ENCODE measurements at places on chromosomes 5 and 9.

- DNase-seq, result no peak
Observed at GRCh38 chr5:148902478-148902877, 76.1 kb downstream of the ADRB2 start.

DNA sequence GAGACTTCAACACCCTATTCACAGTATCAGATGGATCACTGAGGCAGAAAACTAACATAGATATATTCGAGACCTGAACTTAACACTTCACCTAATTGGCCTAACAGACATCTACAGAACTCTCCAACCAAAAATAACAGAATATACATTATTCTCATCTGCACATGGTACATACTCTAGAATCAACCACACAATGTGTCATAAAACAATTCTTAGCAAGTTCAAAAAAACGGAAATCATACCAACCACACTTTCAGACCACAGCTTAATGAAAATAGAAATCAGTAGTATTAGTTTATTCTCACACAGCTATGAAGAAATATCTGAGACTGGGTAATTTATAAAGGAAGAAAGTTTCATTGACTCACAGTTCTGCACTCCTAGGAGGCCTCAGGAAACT is 387.9 kb downstream of the DEPDC1B start:
- DNase-seq, result no peak

DNA sequence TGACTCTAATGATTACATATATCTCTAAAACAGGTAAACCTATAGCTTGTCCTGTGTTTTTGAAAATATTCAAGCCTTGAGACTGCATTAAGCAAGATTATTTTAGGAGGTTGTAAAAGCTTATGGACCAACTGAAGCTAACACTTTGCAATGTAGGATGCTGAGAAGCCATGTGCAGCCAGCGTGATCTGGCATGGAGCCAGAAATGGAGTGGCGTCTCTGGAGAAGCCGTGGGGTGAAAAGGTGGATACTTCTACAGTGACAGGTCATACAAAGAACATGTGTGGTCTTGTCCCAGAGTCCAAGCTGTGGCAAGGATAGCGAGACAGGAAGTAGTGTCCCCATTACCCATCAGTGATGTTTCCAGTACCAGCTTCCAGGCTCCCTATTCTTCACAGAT is 100.8 kb upstream of the CD180 start:
- no peak for DNase-seq

DNA sequence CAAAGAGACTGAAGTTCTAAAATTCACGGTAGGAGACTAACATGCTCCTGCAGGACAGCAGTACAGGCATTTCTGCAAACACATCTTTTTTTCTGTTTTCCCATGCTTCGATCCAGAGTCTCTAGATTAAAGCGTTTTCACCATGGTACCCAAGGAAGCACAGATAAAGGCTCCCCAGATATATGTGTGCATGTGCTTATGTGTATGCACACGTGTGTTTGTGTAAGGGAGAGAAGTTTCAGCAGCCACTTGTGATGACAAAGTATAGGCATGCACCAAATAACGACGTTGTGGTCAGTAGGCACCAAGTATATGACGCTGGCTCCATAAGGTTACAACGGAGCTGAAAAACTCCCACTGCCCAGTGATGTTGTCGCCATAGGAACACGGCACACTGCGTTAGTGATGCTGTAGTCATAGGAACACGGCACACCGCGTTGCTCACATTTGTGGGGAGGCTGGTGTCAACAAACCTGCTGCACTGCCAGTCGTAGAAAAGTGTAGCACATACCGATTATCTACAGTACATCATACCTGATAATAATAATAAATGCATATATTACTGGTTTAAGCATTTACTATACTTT is 21.7 kb downstream of the MED10 start:
- no peak for DNase-seq

DNA sequence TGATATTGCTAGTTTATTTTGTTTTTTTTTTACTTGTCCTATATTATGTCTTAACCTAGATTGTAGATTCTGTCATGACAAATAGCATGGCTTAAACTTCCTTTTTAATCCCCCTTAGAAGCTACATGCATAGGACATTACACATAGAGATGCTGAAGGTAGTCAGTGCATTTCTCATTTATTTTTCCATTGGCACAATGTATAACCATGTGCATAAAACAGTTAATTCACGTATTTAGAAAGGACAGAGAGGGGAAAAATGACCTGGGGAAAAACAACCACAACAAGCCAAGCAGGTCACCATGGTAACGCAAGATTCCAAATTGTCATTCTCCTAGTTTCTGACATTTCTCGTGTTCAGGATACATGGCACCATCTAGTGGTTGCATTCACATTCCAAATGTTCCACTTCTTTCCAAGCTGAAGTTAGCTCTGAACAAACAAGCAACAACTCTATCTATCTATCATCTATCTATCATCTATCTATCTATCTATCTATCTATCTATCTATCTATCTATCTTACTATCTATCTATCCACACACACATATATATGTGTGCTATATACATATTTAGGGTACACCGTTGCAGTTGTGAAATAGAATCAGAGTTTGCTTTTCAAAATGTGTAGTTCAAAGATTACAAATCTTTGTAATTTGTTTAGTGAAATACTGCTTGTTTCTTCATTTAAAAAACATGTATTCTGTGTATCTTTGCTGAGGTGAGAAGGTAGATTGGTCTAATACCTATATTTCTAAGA is 487.2 kb upstream of the ST8SIA4 start:
- no peak for DNase-seq

- DNase-seq, result no peak
Observed at GRCh38 chr9:16744394-16744793, 126.1 kb downstream of the BNC2 start.

DNA sequence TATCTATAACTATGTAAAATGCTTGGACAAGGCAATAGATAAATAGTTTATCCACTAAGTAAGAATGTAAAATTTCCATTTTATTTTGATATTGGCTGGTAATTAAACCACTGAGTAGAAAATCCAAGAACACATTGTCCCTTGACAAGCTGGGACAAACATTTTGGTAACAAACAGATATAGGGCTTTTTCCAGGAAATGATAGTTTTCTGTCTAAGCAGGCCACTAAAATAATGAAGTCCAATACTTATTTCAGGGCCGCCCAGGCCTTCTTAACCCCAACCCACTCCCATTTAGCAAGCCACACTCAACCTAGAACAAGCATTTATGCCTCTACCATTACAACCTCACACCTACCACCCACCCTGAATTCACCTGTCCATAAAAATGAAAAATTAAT is 368.6 kb downstream of the PRELID2 start:
- DNase-seq, result no peak

GRCh38 chr5:141618030-141618803 is 583 bp downstream of the DIAPH1 start:
- DNase-seq, result no peak

- no peak for DNase-seq
Observed at GRCh38 chr5:192691-192969, 1.3 kb downstream of the LRRC14B start.

GRCh38 chr5:108788142-108788541 is 40.4 kb downstream of the FER start:
- DNase-seq, result no peak

DNA sequence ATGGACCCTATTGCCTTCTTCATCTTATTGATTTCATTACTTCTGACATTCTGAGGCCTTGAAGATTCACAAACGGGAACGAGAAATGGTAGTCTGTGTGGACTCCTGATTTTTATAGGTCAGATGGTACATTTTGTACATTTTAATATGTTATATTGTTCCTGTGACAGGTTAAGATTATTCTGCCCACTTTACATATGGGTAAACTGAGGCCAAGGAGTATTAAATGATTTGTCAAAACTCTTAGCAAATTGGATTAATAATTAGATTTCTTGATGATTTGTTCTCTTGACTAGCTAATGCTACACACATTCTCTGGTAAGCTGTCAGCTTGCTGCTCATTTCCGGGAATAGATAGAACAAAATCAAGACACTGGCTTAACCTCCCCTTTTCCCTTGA is 1.9 kb downstream of the FAM53C start:
- DNase-seq, result no peak

DNA sequence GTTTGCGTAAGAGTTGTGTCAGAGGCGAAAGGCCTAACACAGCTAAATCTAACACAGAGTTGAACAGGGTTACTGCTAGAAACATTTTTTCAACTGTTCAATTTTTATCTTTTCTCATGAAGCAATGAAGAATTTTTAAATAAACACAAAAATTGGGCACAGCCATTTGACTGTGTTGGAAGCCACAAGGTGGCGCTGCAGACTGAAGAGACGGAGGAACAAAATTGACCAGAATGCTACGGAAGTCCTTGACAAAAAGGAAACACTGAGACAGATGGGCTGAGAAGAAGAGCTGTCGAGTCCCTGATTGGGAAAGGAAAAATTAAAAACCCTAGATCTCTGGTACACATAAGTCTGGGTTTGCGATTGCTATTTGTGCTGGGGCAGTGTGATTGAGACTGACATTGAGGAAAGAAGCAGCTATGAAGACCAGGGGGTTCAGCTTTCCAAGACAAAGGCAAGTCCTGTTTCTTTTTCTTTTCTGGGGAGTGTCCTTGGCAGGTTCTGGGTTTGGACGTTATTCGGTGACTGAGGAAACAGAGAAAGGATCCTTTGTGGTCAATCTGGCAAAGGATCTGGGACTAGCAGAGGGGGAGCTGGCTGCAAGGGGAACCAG is at the start of gene PCDHB9:
Gene PCDHB9, plus strand, starts transcription at position 265 of the 616 bp plus-strand sequence. Its CDS starts 158 bp downstream, at position 423.
- DNase-seq, result no peak

GRCh38 chr9:93577078-93577974 is 942 bp downstream of the PHF2 start:
- no peak for DNase-seq
